Hepatic stellate cell (primary cell): ENCODE measurements at places on chromosomes 5 and 9.
A peak's percentile ranks its signal among the peaks of the same experiment; 100 is the strongest.

GRCh38 chr5:36393656-36394428 is 92.1 kb upstream of the RANBP3L start:
- DNase-seq = no peak

- no peak for DNase-seq
Measured at GRCh38 chr5:79023348-79023747, 38.2 kb upstream of the ARSB start.

GRCh38 chr9:89874351-89875321 is 269.8 kb downstream of the GADD45G start:
- no peak for DNase-seq

GRCh38 chr5:94391996-94392395 is 226.4 kb downstream of the KIAA0825 start:
- DNase-seq = no peak

GRCh38 chr9:18543406-18544192 is 69.6 kb downstream of the ADAMTSL1 start:
- DNase-seq = peak; percentile 41

DNA sequence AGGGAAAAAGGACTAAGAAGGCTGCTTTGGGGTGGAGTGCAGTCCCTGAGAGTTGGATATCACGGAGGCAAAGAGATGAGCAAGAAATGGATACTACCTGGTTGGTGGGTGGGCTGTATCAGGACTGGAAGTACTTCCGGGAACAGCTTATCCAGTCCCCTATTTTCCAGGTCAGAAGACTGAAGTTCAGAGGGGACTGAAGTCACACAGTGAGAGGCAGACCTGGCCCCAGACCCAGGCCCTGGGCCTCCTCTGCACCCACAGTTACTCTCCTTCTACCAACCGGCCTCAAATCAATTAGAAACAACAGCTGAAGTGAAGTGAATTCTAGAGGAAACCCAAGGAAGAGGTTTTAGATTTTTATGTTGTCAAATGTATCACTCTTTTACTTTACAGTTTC is 93.6 kb upstream of the ALDH1B1 start:
- DNase-seq = no peak

GRCh38 chr5:9411142-9411541 is 134.7 kb downstream of the SEMA5A start:
- DNase-seq = no peak

DNA sequence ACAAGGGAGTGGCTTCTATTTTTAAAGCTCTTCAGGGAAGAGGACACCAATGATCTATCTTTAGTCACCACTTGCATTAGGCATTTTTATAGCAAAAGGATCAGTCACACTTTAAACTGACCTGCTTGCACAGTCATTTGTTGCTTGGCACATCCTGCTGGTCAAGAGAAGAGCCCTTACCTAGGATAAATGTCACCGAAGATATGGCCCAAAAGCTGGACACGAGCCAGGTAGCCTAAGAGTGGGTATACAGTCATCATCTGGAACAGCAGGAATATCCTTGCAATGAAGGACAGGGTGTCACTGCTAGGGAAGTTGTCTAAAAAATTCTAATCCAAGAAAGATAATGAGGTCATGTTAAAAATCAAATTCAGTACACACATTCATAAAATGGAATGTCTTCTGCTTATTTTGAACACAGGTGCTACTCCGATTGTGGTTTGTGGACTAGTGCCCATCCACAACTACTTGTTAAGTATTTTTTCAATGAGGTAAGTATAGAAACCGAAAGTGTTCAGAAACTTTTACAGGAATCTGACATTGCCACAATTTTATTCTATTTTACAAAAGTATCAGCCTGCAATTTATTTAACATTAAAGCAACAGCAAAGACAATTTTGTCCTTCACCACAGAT is 78.4 kb downstream of the SLC38A9 start:
- DNase-seq = no peak

DNA sequence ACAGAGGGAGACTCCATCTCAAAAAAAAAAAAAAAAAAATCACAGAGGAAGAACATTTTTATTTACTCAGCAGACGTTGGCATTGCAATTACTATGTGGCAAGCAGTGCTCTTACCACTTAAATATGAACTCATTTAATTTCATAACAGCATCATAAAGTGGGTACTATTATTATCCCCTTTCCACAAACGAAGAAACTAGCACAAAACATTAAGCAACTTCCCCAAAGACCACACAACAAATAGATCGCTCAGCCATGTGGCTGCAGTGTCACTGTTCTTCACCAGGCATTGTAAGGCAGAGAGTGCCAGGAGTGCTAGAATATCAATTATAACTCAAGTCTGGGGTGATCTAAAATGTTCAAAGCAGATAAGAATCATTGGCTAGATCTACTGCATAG is 69.8 kb upstream of the PLPP6 start:
- DNase-seq = no peak

- DNase-seq = no peak
Measured at GRCh38 chr5:101260857-101261256, 357.8 kb upstream of the ST8SIA4 start.

GRCh38 chr5:9888501-9888901 is 258.4 kb upstream of the TAS2R1 start:
- peak; percentile 79 for DNase-seq

GRCh38 chr5:71475788-71476384 is 20.4 kb downstream of the BDP1 start:
- peak; percentile 51 for DNase-seq

DNA sequence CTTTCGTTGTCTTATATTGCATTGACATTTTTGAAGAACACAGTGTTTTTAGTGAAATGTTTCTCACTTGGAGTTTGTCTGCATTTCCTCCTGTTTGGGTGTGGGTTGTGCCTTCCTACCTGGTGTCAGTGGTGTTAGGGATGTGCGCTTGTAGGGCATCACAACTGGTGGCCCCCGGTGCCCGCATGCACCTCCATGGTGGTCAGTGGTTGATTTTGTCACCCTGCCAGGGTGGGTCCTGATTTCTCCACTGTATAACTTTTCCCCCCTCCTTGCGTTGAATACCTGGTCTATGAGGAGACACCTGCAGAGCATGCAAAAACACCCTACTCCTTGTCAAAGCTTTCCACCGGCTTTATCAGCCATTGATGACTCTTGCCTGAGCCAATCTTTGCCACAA is 132.9 kb downstream of the BARX1 start:
- no peak for DNase-seq

GRCh38 chr5:74995926-74996325 is 56.4 kb downstream of the GCNT4 start:
- DNase-seq = no peak

DNA sequence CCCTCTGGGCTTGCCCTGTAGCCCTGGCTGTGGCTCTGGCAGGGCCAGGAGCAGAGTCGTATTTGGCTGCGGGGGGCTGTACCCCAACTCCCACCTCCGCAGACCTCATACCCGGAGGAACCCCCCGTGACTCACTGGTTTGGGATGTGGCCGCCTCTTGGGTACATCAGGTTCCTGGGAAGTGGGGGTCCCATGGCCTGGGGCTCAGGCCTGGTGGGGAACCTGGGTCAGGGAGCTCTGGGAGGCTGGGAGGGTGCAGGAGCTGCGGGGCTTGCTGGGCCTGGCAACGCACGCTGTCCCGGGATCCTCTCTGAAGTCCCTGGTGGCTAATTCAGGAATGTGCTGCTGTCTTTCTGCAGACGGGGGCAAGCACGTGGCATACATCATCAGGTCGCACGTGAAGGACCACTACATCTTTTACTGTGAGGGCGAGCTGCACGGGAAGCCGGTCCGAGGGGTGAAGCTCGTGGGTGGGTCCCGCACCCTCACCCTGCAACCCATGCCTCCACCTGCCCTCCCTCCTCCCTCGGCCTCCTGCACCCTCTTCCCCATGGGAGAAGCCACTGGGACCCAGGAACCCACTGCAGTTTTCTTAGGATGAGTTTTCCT is 2.4 kb downstream of the LCN1 start:
- DNase-seq = no peak

DNA sequence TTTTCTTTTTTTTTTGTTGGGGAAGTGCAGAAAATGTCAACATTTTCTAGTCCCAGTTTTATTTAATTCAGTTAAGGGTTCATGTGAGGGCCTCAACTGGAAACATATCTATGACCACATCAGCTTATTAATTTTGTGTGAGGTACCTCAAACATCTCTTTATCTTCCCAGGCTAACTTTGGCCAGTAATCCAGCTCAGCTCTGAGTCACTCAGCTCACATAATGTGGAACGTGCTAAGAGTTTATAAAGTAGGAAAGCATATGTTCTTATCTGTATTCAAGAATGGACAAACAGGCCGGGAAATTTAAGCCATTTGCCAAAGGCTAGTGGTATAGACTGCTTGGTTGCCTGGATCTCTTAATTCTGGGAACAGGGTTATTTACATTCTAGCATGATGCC is 118.4 kb downstream of the INSYN2B start:
- peak; percentile 13 for DNase-seq

DNA sequence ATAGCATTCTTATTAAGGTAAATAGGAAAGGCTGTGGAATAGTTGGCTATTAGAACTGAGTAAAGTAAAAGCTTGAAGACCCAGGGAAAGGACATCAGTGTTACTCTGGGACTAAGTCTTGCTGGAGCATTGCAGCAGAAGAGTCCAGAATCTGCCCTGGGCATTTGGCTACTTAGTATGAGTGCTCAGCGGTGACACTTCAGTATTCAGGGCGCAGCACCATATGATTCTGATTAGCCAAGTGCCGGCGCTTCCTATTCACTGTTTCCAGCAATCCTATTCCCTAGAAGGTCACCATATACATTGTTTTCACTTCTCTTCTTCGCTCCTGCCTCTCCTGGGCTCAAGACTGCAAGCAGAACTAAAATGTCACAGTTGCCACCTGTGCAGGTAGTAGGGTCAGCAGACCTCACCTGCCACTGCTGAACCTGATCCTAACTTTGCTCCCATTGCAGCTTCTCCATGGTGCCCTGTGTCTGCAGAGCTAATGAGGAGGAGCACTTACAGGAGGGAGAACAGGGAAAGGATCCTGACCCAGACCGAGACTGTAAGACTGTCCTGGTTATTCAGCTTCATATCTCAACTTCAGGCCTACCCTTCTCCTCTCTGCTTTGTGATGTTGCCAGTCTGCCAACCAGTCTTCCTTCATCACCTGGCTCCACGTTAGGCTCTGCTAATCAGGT is 313.6 kb upstream of the PIK3R1 start:
- DNase-seq = no peak

DNA sequence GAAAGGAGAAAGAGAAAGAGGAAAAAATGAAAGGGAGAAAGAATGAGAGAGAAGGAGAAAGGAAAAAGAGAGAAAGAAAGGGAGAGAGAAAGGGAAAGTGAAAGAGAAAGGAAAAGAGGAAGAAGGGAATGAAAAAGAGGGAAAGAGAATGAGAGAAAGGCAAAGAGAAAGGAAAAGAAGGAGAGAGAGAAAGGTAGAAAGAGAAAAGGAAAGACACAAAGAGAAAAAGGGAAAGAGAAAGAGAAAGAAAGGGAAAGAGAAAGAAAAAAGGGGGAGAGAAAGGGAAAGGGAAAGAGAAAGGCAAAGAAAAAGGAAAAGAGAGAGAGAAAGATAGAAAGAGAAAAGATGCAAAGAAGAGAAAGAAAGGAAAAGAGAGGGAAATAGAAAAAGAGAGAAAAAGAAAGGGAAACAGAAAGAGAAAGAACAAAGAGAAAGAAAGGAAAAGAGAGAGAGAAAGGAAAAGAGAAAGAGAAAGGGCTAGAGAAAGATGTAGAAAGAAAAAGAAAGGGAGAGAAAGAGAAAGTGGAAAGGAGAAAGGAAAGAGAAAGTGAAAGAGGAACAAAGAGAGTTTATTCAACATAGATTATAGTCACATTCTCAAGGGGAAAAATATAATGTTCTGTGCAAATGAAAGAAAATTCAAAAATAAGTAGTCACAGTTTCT is 165.2 kb downstream of the TMEM38B start:
- DNase-seq = no peak

DNA sequence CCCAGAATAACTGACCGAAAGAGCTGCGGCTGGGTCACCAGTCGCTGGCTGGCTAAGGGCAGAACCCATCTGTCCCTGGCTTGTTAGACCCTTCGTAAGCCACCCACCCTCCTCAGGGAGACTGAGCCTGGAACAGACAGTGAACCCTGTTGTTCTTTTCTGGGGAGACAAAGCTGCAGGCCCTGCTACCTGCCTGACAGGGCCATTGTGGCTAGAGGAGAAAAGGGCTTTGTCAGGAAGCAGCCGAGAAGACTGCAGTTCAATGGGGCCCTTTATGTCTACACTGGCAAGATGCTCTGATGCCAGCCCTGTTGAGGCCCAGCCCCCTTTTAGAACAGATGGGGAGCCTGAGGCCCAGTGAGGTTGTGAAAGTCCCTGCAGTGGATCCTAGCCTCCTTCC is 3.7 kb upstream of the NIPAL4 start:
- no peak for DNase-seq

- no peak for DNase-seq
Measured at GRCh38 chr9:111836311-111836710, 41.6 kb upstream of the SHOC1 start.

- no peak for DNase-seq
Measured at GRCh38 chr9:134514503-134514902, 127.1 kb upstream of the COL5A1 start.

- no peak for DNase-seq
Measured at GRCh38 chr9:99143655-99144054, 38.7 kb downstream of the TGFBR1 start.

DNA sequence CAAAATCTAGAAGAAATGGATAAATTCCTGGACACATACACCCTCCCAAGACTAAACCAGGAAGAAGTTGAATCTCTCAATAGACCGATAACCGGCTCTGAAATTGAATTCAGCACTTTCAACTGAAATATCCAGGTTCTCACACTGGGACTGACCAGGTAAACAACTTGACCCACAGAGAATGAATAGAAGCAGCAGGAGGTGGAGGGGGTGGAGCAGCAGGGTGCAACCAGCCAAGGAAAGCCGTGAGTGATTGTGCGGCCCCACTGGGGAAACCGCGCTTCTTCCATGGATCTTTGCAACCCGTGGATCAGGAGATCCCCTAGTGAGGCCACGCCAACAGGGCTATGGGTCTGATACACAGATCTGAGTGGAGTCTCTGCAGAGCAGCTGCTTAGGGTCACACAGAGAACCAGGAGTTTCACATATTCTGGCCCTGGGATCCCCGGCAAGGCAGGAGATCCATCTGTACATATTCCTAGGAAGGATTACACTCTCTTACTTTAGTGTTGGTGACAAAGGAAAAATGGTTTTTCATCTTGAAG is 181.5 kb downstream of the SLCO4C1 start:
- DNase-seq = no peak

- DNase-seq = no peak
Measured at GRCh38 chr5:159319832-159320231, 10.5 kb downstream of the IL12B start.

DNA sequence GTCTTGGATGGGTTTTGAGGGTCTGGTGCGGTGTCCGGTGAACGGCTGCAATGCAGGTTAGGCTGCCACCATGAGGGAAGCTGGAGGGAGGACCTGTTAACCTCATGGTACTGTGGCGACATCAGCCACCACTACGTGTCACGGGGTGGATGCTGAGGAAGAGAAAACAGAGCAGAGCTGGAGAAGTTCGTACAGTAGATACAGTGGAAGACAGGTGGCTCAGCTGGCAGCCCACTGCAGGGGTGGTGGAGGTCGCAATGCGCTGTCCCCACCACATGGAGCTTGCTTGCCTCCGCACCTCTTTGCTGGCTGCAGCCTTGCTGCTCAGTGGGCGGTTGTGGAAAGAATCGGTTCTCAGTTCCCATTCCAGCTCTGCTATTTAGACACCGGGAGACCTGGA is 2.8 kb downstream of the DCANP1 start:
- no peak for DNase-seq
